ENCODE measurements at places on chromosomes 5 and 9.

GRCh38 chr5:150782850-150783249 lies 4.3 kb downstream of the SMIM3 start:
- no peak for DNase-seq

GRCh38 chr5:16812911-16813310 lies 123.2 kb downstream of the MYO10 start:
- no peak for DNase-seq

DNA sequence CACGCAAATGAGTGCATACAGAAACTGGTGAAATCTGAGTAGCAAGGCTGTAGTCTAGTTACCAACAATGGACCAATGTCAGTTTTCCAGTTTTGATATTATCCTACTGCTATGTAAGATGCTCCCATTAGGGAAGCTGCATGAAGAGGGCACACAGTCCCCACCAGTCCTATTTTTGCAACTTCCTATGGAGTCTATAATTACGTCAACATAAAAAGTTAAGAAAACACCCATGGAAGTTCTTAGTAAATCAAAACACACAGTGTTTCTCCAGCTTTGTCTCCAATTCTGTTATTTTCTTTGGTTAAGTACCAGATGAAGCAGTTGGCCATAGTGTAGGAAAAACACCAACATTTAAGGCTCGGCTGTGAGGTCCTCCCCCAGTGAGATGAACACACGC lies 58.7 kb downstream of the FAT2 start:
- DNase-seq = no peak

DNA sequence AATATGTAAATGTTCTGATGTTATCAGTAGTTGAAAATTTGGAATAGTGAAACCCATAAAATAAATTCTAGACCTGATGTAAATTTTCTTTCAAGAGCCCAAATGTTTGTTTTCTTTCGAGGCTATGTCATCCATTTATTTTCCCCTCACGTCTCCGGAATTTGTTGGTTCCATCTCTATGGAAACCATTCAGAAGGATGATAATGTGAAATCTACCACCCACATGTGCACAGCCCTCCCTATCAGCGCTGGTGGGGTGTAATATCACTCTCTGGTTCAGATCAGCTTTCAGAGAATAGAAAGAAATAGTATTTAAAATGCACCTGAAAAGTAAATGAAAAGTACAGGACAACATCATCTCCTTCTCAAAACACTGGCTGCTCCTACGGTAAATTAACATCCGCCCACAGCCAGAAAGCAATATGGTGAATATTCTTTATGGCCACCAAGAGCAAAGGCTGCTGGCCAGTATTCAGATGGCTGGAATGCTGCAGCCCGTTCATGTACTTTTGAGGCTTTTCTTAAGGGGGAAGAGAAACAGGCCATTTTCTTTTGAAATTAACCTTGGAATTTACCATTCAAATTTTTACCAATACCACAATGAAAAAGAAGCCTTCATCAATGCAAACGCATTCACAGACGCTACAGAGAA lies 28.5 kb downstream of the GLDC start:
- DNase-seq = no peak

DNA sequence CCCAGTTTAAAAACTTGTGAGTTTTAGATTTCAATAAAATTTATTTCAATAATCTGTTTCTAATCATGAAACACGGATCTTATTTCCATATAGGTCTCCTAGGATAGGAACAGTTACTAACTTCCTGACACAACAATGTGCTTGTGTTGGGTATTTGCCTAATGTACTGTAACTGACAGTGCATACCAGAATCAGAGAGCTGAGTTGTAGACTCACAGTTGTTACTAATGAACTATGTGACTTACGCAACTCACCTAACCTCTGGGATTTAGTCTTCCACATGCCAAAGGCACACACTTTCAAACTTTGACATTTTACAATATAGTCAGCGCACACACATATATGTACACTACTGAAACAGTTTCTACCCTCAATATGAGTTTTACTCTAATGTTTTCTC lies 77.7 kb downstream of the HOMER1 start:
- DNase-seq = peak; percentile 47

- DNase-seq = no peak
Measured at GRCh38 chr5:29099585-29099984, 2061.2 kb upstream of the CDH9 start.

- DNase-seq = no peak
Measured at GRCh38 chr5:110899566-110900412, 161.0 kb downstream of the SLC25A46 start.

DNA sequence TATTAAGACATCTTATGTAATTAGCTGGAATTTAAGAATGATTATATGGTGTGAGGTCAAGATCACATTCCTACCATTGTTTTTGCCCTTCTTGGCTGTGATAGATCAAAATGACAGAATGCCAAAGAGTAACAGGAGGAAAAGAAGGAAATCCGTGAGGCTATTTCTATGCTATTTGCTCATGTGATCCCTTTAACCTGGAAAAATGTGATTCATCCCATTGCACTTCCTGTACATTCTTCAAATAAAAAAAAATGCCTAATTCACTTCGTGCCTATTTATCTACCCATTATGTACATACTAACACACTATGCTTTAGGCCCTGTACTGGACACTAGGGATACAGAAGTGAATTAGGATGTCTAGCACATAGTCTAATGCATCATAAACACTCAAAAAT lies 154.1 kb upstream of the PAPPA start:
- DNase-seq = no peak

DNA sequence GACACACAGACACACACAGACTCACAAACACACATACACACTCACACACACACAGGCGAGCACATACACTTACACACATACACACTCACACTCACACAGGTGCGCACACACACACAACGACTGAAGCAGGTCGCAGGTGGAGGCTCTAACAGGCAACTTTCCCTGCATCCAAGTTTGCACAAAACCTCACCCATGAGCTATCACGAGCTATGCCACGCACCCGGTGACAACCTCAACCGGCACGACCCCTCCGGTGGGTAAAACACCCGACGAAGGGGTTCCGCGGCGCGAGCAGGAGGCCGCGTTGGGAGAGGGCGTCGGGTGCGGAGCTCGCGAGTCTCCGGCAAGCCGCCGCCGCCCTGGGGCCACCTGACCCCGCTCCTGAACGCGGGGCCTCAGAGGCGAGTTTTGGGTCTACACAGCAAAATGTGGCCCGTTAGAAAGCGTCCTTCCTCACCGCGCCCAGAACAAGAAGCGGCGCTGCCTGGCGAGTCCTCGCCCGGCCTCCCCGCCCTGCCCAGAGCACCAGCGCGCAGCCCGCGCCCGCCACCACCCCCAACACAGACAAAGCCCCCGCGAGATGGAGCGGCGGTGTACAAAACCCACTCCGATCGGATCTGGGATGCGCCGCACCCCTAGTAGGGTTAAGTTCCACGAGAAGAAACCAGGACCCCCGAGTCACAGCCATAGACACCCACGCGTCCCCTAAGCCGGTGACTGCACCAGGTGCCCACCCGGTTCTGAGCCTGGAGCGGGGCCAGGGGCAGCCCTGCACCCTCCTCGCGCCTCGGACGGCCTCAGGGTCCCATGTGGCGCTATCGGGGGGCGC lies 665 bp downstream of the SLC6A3 start:
- no peak for DNase-seq

GRCh38 chr9:125325826-125326225 lies 64.2 kb downstream of the GAPVD1 start:
- no peak for DNase-seq

GRCh38 chr9:117044241-117044640 lies 357.1 kb downstream of the TRIM32 start:
- no peak for DNase-seq

- DNase-seq = no peak
Measured at GRCh38 chr5:31763424-31763823, 124.5 kb downstream of the PDZD2 start.

GRCh38 chr5:39273314-39273954 lies 54.1 kb upstream of the FYB1 start:
- DNase-seq = no peak

DNA sequence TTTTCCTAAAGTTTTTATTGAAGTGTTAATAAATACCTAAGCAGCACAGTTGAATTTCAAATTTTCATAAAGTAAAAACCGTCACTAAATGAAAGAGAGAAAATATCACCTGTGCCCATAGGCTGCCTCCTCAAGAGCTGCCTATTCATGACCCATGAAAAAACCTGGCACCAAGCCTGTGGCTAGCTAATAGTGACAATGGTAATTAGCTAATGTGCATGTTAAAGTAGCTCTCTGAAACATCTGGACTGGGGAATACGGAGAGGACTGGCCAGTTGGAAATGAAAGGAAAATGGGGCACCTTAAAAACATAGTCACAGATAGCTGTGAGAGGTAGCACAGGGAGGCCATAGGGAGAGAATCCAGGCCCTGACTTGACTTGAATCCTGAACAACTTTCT lies 5.4 kb upstream of the GNE start:
- DNase-seq = no peak

DNA sequence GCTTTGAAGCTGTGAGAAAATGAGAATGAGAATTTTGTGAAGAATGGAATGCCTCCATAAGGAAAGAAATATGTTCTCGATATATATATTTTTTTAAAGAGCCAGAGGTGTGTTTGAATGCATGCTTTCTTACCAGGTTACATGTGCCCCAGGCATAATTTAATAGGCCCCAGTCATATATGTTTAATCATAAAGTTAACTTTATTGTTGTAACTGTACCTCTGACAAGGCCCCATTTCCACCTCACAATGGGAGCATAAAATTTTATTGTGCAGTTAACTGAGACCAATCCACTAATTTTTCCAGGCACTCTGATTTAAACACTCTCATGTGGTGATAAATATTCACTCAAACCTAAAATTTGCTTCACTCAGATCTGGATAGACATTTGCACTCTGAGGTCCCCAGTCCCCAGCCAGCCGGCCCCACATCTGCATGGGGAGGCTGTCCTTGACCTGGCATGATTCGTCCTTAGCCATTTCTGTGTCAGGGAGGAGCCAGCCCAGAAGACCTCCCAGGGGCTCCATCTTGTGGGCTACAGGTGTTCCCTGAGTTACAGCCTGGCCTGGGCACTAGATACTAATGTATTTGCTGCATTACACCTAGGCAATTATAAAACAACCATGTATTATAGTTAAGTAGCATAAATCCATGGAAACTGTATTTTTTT lies 245.8 kb downstream of the MTRR start:
- no peak for DNase-seq

DNA sequence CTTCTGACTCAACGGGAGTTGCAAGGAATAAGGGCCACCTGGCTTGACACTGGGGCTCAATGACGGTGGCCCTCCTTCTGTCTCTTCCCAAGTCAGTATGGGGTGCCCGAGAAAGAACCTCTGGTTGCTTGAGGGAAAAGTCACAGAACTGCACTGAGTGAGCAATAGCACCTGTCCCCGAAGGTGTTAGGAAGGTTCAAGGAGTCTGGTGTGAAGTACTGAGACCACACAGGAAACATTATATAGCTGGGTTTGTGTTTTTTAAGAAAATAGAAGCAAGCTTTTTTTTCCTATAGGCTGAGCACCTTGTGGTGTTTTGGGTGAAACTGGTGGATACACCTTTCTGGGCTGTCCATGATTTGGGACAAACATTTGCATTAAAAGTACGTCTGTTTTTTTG lies 62.9 kb downstream of the SPIN1 start:
- no peak for DNase-seq

- no peak for DNase-seq
Measured at GRCh38 chr5:6849316-6850105, 136.3 kb downstream of the TENT4A start.

DNA sequence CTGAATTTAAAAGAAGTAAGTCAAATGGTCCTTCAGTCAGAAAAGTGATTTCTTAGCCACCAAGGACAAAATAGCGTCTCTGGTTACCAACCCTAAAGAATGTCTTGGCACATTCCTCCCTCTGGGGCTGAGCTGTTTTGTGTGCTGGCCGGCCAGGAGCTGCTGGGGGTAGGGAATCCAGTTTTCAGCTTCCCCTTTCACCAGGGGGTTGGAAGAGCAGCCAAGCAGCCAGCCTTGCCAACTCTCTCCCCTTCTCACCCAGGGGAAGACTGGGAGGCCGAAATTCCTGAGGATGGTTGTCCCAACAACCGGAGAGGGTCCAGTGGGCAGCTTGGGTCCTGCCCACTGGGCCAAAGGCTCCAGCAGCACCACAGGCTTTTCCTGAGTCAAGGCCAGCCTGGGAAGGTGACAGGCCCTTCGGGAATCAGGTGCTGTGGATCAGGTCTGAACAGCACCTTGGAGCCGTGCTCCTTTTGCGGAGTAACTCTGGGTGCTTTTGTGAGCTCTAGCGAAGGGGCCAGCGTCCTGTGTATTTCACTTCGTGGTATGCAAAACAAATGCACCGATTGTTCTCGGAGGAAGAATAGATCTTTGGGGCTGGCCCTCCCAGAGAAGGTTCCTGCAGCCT lies 4.2 kb downstream of the WWC1 start:
- DNase-seq = no peak

- no peak for DNase-seq
Measured at GRCh38 chr5:136228136-136228757, 35.3 kb upstream of the SMIM32 start.

DNA sequence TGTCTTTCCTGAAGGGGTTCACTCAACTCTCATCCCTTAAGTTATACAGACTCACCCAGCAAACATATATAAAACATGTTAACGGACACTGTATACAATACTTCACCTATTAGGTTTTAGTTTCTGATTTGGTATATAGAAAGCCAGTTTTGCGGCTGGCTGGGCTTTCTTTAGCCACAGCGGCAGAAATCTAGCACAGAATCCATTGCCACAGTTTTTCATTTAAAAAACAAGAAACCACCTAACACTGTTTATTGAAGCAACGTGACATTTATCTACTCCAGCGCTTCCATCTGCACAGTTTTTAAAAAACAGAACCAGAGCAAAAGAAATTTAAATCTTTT lies 67.3 kb downstream of the SNX30 start:
- no peak for DNase-seq

DNA sequence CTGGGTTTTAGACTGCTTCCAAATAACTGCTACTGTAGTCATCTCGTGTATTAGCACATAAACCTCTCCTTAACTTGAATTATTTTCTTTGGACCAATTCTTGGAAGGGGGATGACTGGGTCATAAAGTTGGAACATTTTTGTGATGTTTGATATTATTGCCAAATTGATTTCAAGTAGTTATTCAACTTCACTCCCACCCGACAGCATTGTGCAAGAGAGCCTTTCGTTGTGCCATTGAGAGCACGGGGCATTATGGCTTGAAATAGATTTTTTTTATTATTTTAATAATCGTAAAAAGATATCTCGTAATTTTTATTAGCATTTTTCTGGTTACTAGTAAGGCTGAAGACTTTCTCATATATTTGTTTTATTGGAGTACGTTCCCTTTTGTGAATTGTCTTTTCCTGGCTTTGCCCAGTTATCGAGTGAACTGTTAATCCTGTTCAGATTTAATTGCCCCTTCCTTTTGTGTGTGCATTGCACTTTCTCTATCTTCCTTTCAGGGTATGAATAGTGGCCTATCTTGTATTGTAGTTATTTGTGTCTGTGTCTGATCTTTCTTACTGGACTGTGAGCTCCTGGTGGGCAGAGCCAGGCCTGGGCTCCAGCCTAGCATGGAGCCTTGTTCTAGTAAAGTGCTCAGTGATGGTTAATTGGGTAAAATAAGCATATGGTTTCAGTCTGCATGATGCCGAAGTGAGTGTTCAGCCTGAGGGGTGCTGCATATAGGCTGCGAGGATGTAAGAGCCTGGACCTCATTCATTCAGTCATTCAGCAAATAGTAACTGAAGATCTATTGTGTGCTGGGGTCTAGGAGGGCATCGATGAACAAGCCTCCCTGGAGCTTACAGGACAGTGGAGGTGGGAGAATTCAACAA lies 93.5 kb upstream of the SHB start:
- DNase-seq = no peak

GRCh38 chr5:130975847-130976246 lies 189.2 kb downstream of the HINT1 start:
- no peak for DNase-seq

GRCh38 chr9:36808251-36808650 lies 225.8 kb downstream of the PAX5 start:
- DNase-seq = no peak
